DND-41 (cell line): ENCODE measurements at places on chromosomes 11 and 22.

- DNase-seq = peak; percentile 65
These were observed 4.3 kb upstream of the SBF2 start for GRCh38 chr11:10298342-10298741.

GRCh38 chr11:114050258-114050927 is 9.1 kb upstream of the ZBTB16 start:
- no peak for DNase-seq

GRCh38 chr11:69204246-69204940 is 48.7 kb downstream of the SMIM38 start:
- DNase-seq = no peak

DNA sequence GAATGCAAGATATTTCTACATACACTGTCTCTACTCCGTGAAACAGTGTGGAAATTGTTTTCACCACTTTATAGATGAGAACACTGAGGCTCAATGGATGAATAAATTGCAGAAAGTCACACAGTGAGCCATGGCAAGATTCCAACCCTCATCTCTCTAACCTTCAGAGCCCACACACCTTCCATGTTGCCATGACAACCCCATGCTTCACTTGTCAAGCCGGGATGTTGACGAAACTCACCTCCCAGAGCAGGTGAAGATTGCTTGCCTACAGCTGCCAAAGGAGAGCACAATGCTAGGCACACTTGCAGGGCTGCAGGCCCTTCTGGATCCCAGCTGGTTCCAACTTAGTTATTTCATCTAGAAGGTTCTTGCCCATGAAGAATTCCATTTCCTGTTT is 71.4 kb upstream of the SEZ6L start:
- no peak for DNase-seq

DNA sequence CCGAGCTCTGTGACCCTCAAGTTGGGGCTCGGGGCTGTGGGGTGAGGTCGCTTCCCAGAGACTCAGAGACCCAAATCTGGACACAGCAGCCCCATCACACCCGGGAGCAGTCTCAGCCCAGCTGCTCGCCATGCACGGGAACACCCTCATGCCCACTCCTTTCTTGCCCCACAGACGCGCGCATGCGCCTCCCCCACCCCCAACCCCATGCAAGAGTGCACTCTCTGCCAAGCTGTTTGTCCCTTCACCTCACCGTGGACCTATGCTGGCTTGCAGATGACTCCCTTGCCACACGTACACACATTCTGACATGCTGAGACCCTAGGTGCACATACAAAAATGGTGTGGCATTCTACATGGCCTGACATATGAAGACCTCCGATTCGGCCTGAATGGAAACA is 478 bp upstream of the CD248 start:
- peak; percentile 59 for DNase-seq

- no peak for DNase-seq
These were observed 11.9 kb upstream of the MRPL11 start for GRCh38 chr11:66450560-66450959.

GRCh38 chr22:47692811-47693210 is 930.4 kb downstream of the TBC1D22A start:
- no peak for DNase-seq

DNA sequence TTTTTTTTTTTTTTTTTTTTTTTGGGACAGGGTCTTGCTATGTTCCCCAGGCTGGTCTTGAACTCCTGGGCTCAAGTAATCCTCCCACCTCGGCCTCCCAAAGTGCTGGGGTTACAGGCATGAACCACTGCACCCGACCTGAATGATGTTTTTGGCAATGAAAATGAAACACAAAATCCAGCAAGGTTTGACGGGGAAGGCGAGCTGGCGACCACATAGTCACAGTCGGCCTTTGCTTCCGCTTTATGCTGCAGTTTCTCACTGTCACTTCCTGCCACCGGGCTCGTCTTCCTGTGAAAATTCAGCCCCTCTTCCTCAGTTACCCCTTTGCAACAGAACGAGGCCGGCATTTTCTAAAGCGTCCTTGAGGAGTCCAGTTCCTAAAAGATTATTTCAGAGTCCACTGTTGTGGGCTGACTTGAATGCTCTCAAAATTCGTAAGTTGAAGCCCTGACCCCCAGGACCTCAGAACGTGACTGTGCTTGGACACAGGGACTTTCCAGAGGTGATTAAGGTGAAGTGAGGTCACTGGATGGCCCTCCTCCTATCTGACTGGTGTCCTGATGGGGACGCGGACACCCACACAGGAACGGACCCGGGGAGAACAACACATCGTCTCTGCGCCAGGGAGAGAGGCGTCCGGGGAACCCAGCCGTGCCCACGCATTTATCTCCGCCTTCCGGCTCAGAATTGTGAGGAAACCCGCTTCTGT is 2.9 kb upstream of the BID start:
- peak; percentile 82 for DNase-seq

- DNase-seq = no peak
These were observed 35.1 kb downstream of the RRP7A start for GRCh38 chr22:42484506-42484905.

GRCh38 chr22:36341640-36342041 is 46.1 kb downstream of the MYH9 start:
- DNase-seq = no peak

GRCh38 chr11:44877571-44878497 is 72.8 kb downstream of the TP53I11 start:
- no peak for DNase-seq

- DNase-seq = no peak
These were observed 2.6 kb downstream of the ZBED5 start for GRCh38 chr11:10855295-10855694.

DNA sequence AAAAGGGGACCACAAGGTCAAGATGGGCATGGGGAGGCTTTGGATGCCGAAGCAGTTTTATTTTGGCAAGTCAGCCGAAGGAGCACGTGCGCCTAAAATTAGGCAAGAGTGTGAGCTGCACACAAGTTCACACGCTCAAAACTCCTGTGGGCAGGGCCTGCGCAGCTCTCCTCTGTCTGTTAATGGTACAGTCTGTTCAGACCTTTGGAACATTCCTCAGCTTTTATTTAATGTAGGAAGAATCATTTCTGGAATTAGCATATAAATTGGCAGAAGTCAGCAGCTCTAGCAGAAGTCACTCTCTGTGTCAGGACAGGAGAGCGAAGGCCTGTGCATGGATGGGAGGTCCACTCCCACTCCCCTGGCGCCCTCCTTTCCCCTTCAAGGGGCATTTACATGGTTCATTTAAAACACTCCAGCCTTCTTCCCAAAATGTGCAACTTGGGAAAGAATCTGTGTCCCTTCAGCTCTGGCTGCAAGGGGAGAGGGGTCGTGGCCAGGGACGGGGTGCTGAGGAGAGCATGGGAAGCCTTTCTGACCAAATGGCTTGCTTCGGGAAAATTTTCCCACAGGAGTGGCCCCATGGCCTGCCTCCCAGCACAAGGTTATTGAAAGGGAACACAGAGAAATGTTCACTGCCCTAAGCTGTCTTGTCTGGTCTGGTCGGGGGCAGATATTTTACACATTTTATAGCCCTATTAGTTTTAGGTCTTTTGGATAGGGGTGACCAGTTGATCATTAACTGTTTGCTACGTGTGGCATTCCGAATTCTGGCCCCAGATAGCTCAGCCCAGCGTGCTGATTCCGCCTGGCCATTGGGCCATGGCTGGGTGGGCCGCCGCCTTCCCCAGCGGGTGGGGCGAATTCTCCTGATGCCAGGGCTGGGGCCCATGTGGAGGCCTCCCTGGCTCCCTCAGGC is 43.9 kb upstream of the SMIM38 start:
- no peak for DNase-seq

- DNase-seq = peak; percentile 46
These were observed 5.0 kb downstream of the DGKZ start for GRCh38 chr11:46352063-46352841.

DNA sequence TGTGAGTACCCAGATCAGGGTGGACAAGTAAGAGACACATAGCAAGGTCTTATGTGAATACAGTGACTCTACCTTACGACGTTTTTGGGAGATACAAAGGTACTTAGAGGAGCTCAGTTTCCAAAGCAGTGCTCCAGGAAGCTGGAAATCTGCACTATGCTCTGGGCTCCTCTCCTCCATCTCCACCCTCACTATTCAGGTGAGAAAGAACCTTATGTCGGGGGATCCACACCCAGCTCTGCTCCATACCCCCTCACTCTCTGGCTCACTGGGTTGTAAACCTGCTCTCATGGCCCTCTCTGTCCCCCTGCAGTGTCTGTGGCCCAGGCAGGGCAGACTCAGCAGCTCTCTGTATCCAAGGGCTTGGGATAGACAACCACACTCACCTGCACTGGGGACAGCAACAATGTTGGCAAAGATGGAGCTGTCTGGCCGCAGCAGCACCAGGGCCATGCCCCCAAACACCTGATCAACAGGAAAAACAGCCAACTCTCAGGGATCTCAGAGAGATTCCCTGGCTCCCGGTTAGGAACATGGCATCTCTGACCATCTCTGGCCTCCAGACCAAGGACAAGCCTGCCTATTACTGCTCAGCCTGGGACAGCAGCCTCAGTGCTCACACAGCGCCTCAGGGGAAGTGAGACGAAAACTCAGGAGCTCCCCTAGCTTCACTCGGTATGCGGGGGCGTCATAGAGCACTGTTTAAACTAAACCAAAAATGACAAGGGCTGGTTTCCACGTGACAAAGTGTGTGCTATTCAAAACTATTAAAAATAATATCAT is 60.9 kb upstream of the TOP3B start:
- DNase-seq = no peak

DNA sequence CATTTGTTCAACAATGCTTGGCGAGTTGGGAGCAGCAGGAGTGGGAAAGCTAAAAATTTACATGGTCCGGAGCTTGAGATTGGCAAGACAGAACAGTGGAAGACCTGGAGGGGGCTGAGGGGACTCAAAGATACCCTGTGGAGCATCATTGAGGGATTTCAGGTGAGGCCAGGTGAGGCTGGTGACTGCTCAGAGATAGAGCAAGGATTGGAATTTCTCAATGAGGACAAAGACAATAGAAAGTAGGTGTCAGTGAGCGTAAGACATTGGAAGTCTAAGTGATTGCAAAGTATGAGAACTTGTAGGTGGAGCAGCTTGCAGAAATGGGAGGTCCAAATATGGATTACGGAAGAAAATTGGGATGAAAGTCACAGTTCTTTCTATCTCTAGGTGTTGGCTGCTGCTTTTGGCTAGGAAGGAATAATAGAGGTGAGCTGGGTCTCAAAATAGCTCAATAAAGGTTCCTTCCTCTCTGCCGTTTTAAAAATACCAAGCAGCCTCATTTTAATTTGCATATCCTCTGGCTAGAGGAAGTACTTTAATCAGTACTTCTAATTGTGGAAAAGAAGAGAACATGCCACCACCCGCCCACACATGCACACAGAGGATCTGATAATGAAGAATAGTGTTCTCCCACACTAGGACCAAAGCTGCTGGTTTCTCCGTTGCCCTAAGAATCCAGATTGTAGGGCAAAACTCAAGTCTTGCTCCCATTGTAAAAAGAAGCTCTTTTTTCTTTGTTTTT is 41.8 kb upstream of the SORL1-AS1 start:
- no peak for DNase-seq

DNA sequence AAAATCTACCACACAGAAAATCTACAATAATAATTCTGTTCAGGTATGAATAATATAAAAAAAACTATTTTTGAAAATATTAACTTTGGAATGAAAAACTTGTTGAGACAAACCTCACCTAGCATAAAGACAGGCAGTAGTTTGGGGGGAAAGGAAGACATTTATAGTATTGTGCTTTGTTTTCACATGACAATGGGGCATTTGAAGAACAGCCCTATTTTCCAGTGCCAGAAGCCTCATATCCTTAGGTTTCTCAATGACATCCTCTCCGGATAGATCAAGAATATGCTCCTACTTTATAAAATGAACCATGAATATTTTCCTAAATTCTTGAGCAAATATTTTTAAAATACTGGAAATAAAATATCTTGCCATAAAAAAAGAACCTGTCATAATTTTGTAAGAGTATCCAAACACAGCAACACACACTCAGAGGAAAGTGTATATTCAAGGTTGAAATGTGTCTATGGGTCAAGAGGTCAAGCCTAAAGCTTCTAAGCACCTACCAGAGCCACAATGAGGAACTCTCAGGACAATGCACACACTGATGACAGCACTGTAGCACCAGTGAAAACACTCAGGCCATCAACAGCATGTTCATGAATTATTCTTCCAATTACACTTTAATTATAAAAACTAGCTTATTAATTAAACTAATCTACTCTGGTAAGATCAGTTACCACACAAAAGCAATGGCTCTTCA is 68.7 kb downstream of the MRTFA start:
- DNase-seq = no peak

DNA sequence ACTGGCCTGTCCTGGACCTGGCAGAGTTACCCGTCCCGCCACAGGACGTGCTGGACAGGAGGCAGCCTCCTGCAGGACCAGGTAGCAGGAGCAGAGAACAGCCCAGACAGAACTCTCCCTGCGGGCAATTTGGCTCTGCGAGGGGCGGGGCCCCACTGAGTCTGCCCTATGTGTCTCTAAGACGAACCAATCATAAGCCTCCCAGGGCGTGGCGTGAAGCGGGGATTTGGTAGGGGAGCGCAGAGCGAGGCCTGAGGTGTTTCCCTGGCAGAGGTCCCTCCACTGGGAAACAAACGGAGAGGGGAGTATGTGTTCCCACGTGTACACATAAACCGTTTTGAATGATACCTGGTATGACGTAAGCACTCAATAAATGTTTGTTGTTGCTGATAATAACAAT is 7.4 kb downstream of the CD82 start:
- no peak for DNase-seq

DNA sequence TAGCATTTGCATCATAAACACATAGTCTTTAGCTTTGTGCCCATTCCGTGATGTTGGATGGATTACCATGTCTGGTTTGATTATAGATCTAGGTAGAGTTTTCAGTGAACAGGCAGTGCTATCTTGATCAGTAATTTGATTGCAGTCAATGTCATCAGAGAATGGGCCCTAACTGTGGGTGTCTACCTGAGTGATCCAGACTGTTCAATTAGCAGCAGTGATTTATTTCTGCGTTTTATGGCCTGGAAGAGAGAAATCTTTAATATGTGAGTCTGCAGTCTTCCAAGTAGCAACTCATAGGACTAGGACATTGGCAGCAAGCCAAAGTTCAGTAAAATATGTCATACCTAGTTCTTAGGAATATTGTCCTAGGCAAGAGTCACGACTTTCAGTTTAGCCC is 80.3 kb downstream of the CASP12 start:
- DNase-seq = no peak

GRCh38 chr22:36301851-36302250 is 48.9 kb downstream of the APOL1 start:
- no peak for DNase-seq

DNA sequence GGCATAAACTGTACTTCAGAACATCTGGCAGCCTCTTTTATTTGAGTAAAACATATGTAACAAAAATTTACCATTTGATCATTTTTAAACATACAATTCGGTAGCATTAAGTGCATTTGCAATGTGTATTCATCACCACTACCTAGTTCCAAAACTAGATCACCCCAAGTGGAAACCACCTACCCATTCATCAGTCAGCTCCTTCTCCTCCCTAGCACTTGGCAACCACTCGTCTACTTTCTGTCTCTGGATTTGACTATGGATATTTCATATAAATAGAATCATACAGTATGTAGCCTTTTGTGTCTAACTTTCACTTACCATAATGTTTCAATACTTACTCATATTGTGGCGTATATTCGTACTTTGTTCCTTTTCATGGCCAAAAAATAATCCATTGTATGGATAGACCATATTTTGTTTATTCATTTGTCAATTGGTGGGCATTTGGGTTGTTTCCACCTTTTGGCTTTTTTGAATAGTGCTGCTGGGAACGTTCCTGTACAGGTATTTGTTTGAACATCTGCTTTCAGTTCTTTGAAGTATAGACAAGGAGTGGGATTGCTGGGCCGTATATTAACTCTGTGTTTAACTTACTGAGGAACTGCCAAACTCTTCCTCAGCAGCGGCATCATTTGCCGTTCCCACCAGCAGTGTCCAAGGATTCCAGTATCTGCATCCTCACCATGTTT is 27.2 kb upstream of the ADORA2A start:
- DNase-seq = no peak
